ENCODE measurements at places on chromosomes 3 and 15.

GRCh38 chr15:46088486-46089445 lies 453.9 kb downstream of the SQOR start:
- no peak for DNase-seq

- DNase-seq: no peak
Measured at GRCh38 chr3:144200466-144200865, 228.8 kb downstream of the DIPK2A start.

GRCh38 chr15:90054618-90055097 lies 47.6 kb downstream of the IDH2 start:
- no peak for DNase-seq

- DNase-seq: no peak
Measured at GRCh38 chr15:35693886-35694285, 147.9 kb upstream of the DPH6 start.

- no peak for DNase-seq
Measured at GRCh38 chr3:121411523-121411922, 134.3 kb downstream of the POLQ start.

DNA sequence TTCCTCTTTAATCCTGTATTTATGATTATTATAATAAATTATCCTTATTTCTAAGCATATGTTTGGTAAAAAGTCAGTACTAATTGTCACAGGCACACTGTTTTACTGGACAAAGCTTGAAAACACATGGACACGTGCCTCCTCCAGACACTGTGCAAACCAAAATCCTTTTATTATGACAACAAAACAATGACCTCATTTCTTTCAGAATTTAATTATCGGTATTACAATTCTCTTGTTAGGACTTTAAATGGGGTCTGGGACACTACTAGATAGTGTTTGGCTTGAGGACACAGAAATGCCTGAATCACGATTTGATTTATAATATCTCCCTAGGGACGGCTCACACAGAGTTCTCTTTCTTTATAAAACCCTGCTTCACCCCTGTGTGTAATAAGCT lies 107.3 kb upstream of the IGSF10 start:
- DNase-seq: no peak

- DNase-seq: no peak
Measured at GRCh38 chr15:87614704-87615103, 641.8 kb downstream of the NTRK3 start.

DNA sequence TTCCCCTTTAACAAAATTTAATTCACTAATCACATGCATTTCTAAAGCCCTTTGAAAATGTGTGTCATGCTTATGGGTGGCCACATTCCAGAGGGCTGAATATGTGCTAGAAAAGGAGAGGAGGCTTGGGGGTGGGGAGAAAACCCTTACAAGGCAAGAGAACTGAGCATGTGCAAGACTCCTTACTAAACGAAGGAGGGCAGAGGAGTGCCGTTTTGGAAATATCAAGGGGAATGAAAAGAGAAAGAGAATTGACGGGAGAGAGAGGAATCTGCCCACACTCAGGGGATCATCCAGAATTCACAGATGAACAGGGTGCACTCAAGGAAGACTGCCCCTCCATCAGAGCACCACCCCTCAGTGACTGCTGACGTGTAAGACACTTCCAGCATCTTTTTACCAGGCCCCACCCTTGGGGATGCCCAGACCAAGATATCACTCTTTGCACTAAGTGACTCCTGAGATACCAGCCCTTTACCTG lies 37.9 kb upstream of the TSC22D2 start:
- DNase-seq: peak; percentile 89

GRCh38 chr3:196694202-196694638 lies 17.8 kb downstream of the CEP19 start:
- no peak for DNase-seq

GRCh38 chr3:155727836-155728235 lies 17.0 kb downstream of the PLCH1 start:
- no peak for DNase-seq

GRCh38 chr15:27027229-27027628 lies 56.2 kb downstream of the GABRG3 start:
- no peak for DNase-seq

DNA sequence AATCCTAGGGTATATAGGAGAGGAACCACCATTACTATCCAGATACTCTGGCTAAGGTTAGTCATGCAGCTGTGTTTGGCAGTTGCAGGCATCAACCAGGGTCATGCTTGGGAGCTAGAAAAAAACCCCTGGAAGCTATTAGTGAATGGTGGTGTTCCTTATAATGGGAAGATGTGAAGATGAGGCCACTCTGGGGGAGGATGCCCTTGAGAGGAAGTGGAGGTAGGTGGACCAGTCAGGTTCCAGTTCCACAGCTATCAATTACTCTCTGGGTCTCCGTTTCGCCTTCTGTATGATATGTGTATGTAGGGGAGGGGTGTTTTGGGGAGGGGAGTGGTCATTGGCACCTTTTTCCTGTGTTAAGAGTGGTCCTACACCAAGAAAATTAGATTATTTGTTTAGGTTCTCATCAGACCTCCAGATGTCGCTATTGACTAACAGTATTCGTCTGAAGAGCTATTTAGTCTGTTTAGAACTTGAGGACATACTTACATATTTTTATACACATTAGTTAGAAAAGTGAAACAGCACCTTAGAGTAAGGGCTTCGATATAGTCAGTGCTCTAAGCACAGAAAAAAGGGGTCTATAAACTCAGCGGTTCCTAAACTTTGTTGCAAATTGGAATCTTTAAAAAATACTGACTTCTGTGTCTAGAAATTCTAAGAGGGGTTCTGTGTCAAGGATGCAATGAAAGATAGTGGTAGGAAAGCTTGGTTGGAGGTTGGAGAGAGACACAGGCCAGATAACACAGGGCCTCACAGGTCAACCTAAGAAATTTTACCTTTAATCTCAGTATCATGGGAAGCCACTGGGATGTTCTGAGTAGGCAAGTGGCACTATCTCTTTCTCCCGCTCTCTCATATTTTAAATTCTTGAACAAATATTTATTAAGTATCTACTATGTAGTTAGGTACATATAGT lies 9.1 kb upstream of the HPS3 start:
- no peak for DNase-seq

DNA sequence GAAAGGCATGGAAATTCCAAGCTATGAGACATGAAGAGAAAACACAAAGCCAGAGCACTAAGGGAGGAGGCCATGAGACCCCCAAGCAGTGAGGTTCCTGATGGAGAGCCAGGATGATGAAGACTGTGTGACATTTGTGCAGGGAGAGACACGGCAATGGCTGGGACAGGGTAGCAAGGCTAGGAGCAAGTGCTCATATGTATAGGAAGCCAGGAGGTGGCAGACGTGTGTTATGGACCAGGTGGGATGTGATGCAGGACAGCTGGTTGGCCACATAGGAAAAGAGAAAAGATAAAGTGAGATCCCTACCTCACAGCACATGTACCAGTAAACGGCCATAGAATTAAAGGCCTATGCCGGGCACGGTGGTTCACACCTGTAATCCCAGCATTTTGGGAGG lies 112.7 kb downstream of the APBA2 start:
- DNase-seq: no peak

DNA sequence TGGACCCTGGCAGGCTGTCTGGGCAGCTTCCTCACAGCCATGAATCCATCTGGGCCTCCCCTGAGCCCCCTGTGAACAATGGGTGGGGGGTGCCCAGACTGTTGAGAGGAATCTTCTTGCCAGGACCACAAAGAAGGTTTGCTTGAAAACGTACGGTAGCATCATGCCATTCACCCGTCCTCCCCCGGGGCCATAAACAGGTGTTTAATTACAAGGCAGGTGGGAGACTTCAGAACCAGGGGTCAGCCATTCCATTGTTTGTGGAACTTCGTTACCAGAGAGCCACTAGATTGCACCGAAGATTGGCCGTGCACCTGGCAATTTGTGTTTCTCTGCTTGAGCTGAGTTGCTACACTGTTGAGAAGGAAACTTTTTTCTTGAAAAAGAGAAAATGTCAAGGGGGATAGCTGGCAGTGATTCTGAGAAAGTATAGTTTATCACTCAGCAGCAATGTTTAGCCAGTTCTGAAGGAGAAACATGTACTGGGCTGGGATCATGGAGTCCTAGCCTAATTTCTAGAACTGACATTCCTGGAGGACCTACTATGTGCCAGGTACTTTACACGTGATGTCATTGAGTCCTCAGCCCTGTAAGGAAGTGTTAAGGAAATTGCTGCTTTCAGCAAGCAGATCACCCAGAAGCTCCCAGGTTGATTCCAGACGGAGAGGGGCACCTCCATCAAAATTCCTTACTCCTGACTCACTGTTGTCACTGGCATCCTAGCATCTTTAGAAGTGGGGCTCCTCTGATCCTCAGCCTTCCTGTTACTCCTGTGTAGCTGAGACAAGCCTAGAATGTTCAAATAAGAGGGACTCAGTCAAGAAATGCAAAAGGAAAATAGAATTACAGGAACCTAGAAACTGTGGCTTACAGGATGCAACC lies 103.8 kb upstream of the UBE2E1 start:
- DNase-seq: no peak

DNA sequence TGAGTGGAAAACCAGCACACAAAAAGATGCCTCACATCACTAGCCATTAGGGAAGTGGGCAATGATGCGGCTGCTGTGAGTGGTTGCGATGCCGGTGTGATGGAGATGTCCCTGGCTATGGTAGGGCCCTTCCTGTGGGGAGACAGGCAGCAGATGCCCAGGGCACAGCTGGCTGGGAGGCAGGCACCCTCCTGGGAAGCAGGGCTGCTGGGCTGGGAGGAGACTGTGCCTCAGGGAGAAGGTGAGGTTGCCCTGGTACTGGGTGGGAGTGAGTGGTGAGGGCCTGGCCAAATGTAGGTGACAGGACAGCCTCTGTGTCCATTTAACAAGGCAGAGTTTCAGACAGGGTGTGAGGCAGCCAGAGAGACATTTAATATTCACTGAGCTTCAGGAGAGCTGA lies 335.6 kb downstream of the OCA2 start:
- DNase-seq: no peak

GRCh38 chr3:107824822-107825371 lies 265.9 kb downstream of the CD47 start:
- DNase-seq: no peak

- DNase-seq: no peak
Measured at GRCh38 chr15:56608140-56608778, 125.0 kb downstream of the ZNF280D start.

All from AG04449 (cell line).